ENCODE measurements at places on chromosomes 5 and 9. TPM values are rescaled to one million over a fixed set of nuclear protein-coding genes. Genes with fewer than 3 reads are reported as not detected.

- no peak for DNase-seq
Measured at GRCh38 chr9:104108315-104108714, 14.2 kb downstream of the SMC2 start.

DNA sequence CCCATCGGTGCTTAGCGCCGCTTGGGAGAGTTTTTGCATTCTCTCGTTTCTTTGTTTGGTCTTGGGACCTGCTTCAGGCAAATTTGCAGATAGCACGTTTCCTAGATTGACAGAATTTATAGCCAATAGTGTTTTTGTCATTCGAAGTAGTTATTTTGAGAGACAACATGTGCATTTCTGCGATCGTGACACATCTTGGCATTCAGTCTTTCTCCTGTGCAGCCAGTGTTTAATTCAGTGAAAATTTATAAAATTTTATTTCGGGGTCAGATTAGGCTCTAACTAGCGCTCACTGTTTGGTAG lies 830 bp downstream of the PRRC1 start:
- DNase-seq: peak; percentile 78

MLANA gene
- not detected for total RNA-seq

CCL27 gene
- not detected for total RNA-seq

LCN2 gene
- total RNA-seq: not detected

IL5 gene
- not detected for total RNA-seq

PPP3R2 gene
- not detected for total RNA-seq

GRCh38 chr5:14834584-14835550 lies 36.7 kb downstream of the ANKH start:
- DNase-seq: no peak

NUTM2F gene
- total RNA-seq: not detected

DNA sequence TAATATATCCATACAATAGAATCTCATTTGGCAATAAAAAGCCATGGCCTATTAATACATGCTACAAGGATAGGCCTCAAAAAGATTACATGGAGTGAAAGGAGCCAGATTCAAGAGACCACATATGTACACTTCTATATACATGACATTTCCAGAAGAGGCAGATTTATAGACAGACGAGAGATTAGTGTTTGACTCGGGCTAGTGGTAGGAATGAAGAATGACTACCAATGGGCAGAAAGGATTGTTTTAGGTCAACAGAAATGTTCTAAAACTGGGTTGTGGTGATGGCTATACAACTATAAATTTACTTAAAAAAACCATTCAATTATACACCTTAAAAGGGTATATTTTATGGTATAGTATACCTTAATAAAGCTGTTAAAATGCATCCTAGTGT lies 41.9 kb downstream of the SETX start:
- DNase-seq: no peak

DNA sequence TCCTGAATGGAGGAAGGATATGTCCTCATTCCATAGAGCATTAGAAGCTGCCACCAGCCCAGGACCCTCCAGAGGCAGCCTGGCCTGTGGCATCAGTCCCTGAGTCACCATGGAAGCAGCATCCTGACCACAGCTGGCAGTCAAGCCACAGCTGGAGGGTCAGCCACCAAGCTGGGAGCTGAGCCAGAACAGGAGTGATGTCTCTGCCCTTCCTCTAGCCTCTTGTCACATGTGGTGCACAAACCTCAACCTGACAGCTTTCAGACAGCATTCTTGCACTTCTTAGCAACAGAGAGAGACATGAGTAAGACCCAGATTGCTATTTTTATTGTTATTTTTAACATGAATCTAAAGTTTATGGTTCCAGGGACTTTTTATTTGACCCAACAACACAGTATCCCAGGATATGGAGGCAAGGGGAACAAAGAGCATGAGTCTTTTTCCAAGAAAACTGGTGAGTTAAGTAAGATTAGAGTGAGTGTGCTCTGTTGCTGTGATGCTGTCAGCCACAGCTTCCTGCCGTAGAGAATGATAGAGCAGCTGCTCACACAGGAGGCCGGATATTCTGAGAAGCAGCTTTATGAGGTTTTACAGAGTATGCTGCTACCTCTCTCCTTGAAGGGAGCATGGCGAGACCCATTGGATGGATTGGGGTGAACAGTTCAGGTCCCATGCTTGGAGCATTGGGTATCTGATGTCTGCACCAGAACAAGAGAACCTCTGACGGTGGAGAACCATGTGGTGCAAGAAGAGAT lies 13.0 kb upstream of the CYFIP2 start:
- peak; percentile 14 for DNase-seq

GABRA1 gene
- not detected for total RNA-seq

DNA sequence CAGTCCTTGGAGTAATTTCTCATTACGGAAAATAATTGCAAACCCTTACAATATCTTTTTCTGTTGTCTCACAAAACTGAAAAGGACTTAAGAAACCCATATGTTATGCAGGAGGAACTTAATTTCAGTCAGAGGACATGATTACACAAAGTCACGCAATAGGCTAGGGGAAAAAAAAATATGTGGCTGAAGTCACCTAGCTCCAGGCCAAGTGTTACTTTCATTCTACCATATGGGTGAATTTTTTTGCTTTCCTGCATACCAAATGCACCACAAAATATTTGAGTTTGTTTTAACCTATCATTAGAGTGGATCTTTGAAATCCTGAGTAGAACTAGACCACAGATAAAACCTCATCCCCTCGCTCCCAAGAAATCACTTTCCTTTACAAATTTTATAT lies 523.5 kb downstream of the CAAP1 start:
- DNase-seq: no peak

DNA sequence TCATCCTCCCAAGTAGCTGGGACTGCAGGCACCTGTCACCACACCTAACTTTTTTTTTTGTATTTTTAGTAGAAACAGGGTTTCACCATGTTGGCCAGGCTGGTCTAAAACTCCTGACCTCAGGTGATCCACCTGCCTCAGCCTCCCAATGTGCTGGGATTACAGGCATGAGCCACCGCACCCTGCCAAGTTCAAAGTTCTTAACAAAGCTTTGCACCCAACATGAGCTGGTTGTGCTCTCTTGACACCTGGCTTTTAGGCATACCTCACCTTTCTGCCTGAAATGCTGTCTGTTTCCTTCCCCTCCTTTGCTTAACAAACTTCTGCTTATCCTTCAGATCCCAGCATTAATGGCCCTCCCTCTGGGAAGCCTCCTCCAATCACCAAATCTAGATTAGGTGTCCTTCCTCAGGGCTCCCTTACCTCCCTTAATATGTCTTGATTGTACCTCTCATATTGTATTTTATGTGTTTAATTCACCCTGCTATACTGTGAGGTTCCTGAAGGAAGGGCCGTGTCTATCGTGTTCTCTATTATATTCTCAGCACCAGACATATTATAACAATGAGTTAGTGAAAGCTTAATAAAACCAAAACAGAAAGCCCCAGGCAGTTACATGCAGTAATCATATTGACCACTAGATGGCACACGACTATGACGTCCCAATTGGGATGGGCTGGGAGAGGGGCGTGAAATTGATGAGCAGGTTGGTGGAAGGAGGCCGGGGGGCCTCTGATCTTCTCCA lies 62.9 kb upstream of the PPARGC1B start:
- peak; percentile 25 for DNase-seq

DNA sequence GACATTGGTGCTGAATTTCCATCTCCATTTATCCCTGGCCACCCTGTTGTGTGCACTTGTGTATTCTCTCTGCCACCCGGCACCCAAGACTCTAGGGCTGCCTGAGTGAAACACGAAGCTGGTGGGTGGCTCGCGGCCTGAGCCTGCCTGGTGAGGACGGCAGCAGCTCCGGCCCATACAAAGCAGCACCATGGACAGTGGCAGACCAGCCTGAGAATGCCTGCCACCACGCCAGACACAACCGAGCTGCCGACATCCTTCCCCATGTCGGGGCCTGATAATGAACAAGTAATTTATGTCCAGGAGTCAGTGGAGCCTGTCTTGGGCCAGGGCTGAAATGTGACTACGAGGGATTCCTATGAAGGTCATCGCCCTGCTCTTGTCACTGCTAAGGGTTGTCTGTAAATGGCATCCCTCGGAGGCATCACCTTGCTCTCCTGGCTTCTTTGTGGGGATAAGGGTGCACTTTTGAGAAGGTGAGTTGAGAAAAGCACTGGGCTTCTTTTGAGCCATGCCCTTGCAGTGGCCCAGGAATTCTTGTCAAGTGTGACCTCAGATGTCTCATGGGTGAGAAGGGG lies 175.7 kb downstream of the MELK start:
- DNase-seq: peak; percentile 62

TMEM174 gene
- total RNA-seq: not detected

- peak; percentile 65 for DNase-seq
Measured at GRCh38 chr9:130535818-130536521, 43.4 kb upstream of the FUBP3 start.

PCDHA8 gene
- total RNA-seq: 0.25 TPM

DNA sequence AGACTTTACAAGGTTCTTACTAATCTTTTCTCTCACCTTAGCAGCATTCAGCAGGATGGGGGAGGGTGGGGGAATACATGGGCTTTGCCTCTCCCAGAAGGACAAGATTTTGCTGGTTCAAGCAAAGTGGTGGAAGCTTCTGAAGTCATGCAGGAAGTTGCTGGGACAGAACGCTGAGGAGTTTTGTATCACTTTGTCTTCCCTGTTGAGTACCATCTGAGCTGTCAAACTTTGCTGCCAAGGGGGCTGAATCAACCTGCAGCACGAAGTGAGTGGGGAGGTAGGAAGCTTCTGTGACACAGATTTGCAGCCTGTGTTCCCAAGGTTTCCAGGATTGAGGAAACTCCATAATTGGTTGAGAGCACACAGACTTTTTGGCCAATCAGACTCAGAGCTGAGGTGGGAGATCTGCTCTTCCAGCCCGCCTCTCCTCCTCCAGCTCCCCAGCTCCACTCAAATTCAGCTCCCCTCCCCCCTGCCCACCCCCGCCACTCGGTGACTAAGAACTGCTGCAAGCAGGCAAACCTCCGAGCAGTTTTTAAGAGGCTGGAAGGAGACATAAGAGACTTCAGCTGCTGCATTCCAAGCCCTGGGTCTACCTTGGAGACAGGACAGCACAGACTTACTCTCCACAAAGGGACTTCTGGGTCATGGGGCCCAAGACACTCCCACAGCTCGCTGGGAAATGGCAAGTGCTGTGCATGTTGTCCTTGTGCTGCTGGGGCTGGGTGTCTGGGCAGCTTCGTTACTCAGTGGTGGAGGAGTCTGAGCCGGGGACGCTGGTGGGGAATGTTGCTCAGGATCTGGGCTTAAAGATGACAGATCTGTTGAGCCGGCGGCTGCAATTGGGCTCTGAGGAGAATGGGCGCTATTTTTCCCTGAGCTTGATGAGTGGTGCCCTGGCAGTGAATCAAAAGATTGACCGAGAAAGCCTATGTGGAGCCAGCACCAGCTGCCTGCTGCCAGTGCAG lies at the start of gene PCDHGC5:
TSS of gene PCDHGC5 (plus strand) at position 491 of the 971 bp plus-strand sequence. CDS start at position 651, 160 bp downstream.
- DNase-seq: peak; percentile 67

DNA sequence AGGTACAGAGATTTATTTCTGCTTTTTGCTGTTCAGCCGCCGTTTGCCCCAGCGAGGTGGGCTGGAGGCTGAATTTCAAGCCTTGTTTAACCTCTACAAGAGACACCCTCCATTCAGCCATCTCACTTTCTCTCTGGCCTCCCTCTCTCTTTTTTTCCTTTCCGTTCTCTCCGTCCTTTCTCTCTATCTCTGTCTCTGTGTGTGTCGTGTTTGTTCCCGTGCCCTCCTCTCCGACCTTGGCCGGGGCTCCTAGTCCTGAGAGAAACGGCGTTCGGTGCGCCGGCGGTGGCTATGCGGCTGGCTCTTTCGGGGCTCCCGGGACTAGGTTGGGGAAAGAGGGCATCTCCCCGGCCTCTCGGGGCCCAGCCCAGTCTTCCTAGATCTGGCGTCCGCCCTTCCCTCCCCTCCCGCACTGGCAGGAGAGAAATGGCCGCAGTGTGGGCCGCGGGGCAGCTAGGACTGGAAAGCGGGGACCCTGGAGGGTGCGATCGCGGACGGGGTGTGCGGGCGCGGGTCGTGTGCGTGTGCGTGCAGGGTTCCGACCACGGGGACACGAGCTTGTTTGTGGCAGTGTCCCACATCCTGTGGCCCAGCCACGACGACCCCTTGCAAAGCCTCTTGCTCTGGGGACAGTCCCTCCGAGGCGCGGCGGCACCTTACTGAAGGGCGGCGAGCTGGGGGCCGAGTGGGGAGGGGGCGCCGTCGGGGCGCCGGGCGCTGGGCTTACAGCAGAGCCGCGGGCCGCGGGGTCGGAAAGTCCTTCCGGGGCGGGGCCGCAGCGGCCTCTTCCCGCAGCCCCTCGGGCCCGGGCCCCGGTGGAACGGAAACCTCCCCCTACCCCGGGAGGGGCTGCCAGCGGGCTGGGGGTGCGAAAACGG lies 5.7 kb downstream of the LHX2 start:
- DNase-seq: no peak

- DNase-seq: no peak
Measured at GRCh38 chr5:80266566-80266965, 10.7 kb upstream of the SERINC5 start.

SMIM32 gene
- not detected for total RNA-seq
